ENCODE measurements at places on chromosomes 11 and 22.

- DNase-seq: no peak
Measured at GRCh38 chr22:49116486-49117120, 711.1 kb downstream of the BRD1 start.

- DNase-seq: peak; percentile 90
Measured at GRCh38 chr22:45268958-45269844, 15.5 kb upstream of the UPK3A start.

DNA sequence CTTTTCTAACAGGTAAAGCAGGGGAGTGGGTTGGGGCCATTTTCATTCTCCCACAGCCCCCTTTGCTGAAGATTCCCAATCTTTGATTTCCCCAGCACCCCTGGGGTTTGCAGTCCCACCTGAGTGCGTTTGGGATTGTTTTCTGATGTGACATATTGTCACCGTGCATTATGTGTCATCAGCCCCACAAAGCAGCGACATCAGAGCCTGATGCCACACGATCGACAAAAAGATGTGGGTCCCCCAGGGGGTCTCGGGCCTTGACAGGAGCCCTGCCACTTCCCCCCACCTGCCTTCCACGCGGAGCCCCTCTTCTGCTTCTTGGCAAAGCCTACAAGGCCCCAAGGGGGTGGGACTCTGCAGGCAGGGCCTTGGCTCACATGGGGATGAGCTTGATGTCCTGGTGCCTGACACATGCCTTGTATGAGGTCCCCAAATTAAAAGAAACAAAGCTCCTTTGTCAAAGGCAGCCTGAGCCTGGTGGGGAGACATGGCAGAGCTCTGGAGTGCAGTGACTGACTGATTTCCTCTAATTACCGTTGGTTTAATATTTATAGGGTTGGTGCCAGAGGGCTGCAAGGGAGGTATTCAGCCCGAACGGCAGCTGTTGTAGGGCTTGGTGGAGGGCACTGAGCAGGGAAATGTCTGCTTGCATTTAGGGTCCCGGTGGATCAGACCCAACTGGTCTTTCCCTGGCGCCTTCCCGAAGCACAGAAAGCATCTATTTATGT lies 149.2 kb downstream of the MIAT start:
- no peak for DNase-seq

GRCh38 chr22:29799217-29799680 lies 32.1 kb downstream of the UQCR10 start:
- DNase-seq: peak; percentile 8

GRCh38 chr11:2090172-2091111 lies 48.7 kb downstream of the IGF2 start:
- DNase-seq: no peak

DNA sequence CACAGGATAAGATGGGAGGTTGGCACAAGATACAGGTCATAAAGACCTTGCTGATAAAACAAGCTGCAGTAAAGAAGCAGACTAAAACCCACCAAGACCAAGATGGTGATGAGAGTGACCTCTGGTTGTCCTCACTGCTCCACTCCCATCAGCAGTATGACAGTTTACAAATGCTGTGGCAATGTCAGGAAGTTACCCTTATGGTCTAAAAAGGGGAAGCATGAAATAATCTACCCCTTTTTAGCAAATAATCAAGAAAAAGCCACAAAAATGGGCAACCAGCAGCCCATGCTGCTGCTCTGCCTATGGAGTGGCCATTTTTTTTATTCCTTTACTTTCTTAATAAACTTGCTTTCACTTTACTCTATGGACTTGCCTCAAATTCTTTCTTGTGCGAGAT lies 8.7 kb upstream of the PIWIL4 start:
- no peak for DNase-seq

DNA sequence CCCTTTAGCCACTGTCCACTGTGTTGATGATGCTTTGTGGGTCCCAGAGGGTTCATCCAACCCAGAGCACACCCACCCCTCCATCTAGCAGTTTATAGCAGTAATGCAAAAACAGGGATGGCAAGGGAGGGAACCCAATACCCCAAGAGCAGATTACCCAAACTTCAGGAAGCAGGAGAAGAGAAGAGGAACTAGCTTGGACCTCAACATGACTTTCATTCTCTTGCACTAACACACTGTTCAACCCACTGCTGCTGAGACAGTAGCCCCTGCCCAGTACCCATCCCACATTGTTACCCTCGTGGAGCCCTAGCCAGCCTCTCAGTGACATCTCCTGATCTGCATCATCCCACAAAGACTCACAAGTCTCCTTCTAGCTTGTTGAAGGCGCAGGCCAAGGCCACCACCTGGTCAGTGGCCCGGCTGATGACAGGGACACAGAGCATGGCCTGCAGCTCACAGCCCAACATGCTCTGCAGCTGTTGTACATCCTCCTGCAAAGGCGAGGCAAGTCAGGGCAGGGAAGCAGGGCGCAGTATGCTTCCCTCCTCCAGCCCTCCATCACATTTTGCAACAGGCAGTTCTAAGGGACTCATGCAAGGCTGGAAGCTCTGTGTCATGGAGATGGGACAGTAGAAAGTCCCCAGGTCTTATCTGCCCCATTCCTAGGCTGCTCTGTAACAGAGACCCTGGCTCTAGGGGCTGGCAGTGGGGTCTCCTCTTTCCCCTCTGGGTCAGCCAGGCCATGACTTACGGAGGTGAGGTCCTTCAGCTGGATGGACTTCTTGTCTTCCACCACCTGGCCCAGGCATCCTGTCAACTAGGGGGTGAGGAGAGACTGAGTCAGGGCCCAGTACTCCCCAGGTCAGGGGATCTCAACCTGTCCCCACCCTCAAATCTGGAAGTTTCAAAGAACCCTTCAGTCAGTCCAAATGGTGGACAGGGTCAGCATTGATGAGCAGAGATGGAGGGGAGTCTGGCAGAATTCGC lies 85.5 kb downstream of the PDE2A start:
- DNase-seq: no peak

DNA sequence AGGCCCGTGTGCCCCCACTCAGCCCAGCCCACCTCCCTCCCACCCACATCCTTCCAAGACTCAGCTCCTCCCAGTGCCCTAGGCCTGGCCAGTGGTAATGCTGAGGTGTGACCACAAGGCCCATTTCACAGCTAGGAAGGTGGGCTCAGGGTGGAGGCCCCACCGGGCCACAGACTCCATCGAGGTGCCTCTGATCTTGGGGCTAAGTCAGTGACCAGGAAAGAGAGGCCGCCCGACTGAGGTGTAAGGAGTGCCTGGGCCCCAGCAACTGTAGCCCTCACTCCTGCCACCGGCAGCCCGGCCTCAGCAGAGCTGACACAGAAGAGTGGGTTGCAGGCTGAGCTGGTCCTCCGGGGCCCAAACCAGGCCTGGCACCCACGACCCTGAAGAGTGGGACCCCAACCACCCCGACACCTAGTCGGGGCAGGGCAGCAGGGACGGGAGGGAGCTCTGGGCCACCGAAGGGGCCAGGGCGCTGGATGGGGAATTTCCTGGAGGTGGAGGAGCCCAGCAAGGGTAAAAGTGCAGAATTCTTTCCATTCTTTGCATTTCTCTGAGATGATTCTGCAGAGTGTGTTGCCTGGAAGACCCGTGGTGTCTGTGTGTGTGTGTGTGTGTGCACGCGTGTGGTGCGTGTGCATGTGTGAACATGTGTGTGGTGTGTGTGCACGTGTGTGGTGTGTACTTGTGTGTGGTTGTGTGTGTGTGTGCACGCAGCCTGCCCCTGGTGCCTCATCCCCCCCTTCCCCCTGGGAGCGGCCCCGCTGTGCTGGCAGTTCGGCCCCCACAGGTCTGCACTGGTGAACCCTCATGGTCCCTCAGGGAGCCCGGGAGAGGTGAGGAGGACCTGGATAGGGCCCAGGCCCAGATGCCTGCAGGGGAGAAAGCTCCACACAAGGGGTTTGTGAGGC lies 8.3 kb upstream of the PIM3 start:
- no peak for DNase-seq
